Effector CD4-positive, alpha-beta T cell (primary cell): ENCODE measurements at places on chromosomes 12 and 14.

DNA sequence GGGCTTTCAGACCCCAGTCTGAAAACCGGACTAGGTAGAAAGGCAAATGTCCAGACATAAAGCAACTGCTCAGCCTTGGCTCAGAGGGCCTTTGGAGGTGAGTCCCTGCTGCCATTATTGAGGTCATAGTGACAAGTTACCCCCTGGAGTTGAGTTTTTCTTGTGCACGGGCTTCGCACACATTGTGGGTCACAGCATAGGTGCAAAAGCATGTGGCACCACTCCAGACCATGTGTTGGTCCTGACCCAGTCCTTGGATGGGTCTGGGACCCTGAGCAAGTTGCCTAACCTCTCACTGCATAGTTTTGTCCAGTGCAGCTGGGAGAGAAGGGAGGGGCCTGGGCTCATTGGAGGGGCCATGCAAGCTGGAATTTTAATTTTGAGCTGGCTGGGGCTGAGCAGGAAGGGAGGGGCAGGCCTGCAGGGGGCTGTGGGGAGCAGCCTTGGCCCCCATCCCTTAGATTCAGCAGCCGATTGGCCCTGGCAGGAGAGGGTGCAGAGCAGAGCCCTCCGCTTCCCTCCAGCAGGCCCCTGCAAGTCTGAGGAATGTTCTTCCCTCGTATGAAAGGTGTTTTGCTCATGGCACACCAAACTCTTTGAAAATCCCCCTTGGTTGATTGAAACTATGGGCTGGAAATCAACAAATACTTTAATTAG lies 4.2 kb upstream of the KRT5 start:
- DNase-seq = no peak

- DNase-seq = peak; percentile 59
Measured at GRCh38 chr14:105019861-105020814, 745 bp downstream of the CDCA4 start.

- no peak for DNase-seq
Measured at GRCh38 chr14:76687611-76688382, 73.5 kb upstream of the VASH1 start.

GRCh38 chr12:44571006-44571550 lies 305.0 kb downstream of the NELL2 start:
- DNase-seq = no peak

- DNase-seq = no peak
Measured at GRCh38 chr14:60679566-60680258, 30.4 kb upstream of the SIX1 start.

DNA sequence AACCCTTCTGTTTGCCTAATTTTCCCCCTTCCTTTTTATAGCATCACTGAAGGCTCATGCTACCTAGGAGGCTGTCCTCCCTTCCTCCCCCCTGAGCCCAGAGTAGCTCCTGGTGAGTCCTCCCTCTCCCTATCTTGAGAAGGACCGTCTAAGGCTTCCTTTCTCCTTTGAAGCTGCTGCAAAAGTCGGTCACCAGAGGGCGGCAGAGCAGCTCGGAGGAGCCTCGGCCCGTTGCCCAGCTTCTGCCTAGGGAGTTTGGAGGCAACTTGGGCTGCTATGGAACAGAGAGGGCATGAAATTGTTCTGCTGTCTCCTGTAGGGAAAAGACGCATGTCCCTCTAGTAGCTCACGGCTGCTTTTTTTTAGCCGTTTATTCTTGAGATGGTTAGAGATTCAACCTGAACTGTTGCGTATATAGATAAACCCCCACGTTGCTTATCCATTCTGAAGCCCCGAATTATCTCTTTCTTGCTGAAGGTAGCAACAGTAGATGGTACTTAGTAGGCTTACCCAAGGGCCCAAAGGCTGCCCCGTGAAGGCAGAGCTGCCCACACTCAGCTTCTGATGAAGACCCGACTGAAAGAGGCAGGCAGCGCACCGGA lies 5.7 kb downstream of the WNT5B start:
- DNase-seq = peak; percentile 46

DNA sequence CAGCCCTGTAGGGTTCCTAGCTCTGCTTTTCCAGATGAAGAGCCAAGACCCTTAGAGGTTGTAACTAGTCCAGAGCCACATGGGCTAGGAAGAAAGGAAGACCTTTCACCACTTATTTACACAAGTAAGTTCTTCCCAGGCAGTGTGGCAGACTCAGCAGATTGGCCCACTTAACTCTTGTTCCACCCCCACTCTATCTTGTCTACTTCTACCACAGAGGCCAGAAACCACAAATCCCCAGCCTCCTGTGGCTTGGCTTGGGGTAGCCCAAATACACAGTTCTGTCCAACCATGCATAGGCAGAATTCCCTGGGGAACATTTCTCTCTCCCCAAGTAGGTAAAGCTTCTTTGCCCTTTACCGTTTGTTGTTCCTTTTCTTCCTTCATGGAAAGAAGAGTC lies 383.5 kb downstream of the RGS6 start:
- DNase-seq = no peak

DNA sequence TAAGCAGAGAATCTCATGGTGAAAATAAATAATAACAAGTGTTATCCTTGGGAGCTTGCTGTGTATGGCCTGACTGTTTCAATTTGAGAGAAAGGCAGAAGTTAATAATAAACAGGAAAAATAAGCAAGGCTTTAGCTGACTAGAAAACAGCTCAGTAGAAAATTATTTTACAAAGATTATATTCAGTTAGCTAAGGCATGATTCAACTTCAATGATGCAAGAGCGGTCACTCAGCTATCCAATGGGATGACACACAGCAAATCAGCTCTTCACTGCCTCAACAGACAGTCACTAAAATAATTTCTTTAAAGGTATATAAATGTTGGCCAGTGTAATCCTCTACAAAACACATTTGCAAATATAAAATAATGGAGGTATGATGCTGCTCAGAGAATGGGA lies 18.6 kb downstream of the GSTZ1 start:
- DNase-seq = no peak

DNA sequence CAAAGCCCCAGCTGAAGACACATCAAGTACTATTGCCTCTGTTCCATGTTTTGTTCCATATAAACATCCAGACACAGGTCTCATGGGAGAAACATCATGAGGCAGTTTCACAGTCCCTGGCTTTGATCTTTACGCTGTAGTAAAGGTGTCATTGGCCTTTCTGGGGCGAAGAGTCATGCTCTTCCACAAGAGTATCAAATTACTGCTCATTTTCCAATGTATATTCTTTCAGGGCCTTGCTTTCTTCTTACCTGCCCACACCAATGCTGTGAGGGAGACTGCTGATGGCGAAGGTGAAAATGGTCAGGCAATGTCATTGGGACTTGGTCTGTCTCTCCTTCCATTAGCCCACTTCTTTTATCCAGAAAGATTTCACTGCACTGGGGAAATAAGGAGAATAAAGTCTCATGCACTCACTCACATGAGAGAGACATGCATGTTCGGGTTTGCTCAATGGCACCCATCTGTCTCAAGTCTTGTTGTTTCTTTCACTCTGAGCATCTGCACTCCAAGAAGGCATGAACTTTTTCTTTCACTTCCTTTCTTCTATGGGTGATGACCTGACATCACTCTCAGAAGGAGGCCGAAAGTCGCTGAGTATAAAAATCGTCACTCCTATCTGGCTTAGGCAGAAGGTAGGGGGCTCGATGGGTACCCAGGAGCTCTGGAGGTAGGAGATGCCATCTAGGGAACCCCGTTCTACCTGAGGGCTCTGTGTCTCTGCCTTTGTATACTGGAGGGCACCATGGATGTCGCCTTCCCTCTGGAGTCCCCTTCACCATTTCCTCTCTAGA lies 1.3 kb upstream of the JDP2 start:
- no peak for DNase-seq

DNA sequence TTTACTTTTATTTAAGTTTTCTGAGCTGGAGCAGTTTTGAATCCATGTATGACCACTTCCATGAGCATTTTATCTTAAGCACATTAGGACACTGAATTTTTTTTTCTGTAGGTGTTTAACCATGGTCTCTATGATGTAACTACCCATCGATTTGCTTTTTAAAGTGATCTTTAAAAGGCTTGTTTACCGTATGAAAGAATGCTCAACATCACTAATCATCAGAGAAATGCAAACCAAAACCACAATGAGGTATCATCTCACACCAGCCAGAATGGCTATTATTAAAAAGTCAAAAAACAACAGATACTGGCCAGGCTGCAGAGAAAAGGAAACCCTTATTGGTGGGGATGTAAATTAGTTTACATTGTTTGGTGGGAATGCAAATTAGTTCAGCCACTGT lies 23.0 kb downstream of the GLRX5 start:
- no peak for DNase-seq

DNA sequence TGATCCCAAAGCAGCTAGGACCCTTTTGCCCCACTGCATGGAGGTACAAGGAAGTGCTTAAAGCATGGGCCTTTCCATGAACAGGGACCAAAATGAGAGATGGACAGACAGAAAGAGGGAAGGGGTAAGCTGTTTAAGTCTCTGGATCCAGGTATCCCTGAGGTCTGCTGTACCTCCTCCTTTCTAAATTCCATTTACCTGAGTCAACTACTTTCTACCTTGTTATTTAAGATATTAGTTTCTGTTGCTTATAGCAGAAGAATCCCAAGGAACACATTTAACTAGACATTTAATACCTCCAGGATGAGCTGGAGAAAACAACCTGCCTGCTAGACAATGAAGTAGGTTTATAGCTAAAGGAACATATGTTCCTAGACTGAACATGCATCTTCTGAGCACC lies 157.6 kb upstream of the TMCC3 start:
- no peak for DNase-seq

- DNase-seq = no peak
Measured at GRCh38 chr14:99715266-99716000, 31.3 kb downstream of the CYP46A1 start.

GRCh38 chr14:61565836-61566536 lies 129.3 kb upstream of the HIF1A start:
- no peak for DNase-seq

DNA sequence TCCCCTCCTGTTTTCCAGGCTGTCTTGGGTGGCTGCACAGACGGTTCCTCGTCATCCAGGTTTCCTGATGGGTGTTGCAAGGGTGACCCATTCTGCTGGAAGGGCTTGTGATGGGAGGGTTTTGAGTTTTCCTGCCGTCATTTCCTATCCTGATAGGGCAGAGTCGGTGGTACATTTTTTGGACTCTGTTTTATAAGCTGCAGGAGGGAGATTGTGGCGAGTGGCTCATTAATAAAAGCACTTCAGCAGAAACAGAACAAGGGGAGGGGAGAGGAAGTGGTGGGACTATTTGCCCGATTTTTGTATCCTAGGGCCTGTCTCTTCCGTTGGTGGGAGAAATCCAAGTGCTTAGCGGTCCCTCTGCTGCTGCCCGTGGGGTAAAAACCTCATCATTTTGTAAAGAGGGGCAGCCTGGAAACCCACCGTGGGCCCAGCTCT lies 40.0 kb downstream of the TSPAN9 start:
- no peak for DNase-seq

- no peak for DNase-seq
Measured at GRCh38 chr12:119829439-119829838, 47.7 kb downstream of the CIT start.

DNA sequence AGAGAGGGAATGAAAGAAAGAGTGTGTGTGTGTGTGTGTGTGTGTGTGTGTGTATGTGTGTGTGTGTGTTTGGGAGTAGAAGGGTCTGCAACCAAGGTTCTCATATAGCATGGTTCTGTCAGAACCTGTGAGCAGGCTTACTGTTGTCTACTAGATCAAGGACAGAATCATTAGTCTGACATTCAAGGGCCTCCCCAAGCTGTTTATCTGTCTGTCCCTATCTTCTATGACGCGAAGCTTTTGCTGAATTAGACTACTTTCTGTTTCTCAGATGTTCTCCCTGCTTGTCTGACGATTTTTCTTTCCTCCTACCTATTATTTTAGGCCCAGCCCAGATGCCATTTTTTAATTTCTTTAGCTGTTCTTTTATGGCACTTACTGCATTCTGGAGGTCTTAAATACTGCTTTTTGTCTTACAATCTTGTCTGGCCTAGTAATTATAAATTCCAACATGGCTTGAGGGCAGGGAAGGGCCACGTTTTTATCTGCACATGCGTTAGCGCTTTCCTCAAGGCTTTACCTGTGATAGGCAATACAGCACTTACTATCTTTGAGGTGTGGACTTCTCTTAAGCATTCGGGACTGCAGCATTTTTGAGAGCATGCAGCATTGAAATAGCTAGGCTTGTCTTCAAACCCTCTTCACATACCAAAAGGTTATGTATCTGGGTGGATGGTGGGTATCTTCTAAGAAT lies 150.2 kb downstream of the TTLL5 start:
- no peak for DNase-seq

DNA sequence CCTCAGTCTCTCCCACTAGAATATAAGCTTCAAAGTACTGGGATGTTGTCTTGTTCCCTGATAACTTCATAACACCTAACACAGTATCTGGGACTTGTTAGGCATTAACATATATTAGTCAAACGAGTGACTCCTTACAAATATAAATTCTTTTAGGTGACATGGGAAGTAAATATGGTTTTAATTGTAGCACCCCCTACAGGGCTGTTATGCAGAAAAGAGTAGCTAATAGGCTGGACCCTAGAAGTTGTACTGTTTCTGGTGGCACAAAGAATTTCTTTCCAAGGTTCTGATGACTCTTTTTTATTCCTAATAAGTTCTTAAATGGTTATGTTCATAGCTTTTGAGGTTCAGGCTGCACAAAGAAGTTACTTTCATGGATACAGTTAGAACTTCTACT lies 29.8 kb downstream of the GPATCH2L start:
- DNase-seq = no peak

- DNase-seq = no peak
Measured at GRCh38 chr14:81673930-81674329, 140.3 kb upstream of the SEL1L start.

GRCh38 chr14:81137316-81137715 lies 83.4 kb downstream of the GTF2A1 start:
- no peak for DNase-seq

DNA sequence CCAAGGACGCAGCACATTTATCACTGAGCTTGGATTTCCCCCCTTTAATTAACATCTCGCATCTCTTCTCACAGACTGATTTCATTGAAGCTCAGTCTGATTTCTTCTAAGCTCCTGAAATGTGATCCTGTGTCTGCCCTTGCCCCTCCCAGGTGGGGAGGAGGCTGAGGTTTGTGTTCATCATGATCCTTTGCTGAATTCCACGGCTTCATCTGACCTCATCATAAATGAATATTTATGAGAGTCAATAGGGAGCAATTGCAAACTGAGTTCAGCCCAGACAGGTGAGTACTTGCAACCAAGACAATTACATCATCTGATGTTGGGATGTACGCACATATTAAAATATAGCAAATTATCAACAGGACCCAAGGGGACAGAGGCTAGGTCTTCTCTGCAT lies 72.4 kb downstream of the MAP1LC3B2 start:
- no peak for DNase-seq

- no peak for DNase-seq
Measured at GRCh38 chr12:39682689-39683477, 63.3 kb upstream of the ABCD2 start.

GRCh38 chr12:67410667-67411067 lies 141.5 kb downstream of the CAND1 start:
- DNase-seq = no peak
